ENCODE measurements at places on chromosomes 2 and 18. TPM values are rescaled to one million over a fixed set of nuclear protein-coding genes. Genes with fewer than 3 reads are reported as not detected.
A peak's percentile ranks its signal among the peaks of the same experiment; 100 is the strongest.

GRCh38 chr2:63734510-63734909 is 107.2 kb upstream of the UGP2 start:
- no peak for DNase-seq

DNA sequence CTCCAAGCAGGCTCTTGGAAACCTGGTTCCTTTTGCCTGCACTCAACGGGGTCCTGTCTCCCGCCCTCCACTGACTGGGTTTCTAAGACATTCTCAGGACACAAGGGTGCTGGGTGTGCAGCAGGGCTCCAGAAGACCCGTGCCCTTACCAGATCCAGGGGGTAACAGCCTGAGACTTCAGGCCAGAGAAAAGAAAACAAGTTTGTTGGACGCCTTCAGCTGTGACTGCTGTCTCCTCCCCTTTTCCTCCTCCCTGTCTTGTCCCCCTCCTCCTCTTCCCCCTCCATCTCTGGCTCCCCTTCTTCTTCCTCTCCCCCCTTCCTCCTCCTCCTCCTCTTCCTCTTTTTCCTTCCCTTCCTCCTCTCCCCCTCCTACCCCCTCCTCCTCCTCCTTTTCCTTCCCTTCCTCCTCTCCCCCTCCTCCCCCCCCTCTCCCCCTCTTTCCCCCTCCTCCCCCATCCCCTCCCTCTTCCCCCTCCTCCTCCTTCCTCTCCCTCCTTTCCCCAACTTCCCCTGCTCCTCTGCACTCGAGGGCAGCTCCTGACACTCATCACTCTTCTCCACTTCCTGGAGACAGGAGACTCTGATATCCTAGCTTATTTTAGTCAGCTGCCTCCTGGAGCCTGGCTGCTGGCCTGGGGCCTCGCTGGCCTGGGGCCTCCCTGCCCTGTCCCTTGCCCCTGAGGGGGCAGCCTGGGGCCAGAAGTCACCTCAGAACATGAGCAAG is 12.4 kb downstream of the ADRA2B start:
- DNase-seq: no peak

DNA sequence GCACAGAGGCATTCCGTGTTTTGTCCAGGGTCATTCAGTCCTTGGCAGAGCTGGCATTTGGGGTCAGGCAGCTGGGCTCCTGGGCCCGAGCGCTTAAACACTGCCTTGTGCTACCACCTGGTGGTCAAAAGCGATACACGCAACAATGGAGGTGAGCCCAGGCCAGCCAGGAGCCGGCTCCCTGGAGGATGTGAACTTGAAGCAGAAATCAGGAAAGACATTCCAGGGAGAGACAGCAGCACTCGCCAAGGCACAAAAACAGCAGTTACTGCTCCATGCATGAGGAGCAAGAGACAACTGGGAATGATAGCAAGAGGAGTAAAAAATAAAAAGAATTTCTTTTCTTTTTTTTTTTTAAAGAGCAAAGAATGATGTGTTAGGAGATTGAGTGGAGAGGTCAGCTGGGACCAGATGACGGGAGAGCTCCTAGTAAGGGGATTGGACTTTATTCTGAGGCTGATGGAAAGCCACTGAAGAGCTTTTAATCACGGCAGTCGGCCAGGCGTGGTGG is 20.7 kb downstream of the SCYGR8 start:
- peak; percentile 41 for DNase-seq

DNA sequence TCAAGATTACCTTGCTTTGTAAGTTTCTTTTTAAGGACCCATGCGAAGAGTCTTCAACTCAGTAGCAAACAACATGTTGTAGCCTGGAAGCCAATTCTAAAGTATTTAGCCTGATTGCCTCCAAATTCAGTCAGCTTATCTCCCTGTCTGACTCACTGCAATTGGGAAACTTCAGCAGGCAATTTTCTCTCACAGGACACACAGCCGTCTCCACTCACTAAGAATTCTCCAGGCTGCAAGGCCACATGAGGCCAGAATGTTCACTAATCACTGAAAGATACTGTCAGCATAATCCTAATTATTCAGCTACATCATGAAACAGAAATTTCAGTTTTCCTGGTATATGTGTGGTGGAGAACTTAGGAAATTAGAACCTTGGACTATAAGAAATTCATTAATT is 78.1 kb upstream of the PDE1A start:
- no peak for DNase-seq

DNA sequence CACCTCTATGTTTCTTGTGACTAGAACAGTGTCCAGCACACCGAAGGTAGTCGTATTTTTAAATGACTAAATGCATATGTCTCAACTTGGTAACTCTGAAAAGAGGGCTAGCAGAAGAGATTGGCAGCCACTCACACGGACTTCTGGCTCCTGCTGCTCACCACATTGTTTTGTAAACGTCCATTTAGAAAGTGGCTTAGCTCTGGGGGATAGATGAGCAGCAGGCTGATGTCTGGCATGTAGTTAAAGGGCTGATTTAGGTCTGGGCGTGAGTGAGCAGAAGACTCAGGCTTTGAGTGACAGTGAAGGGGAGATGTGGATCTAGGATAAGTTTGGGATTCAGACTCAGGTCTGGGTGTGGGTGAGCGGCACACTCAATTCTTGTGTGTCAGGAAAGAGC is 372.9 kb upstream of the HS6ST1 start:
- DNase-seq: no peak

GRCh38 chr2:43169099-43169945 is 57.1 kb downstream of the ZFP36L2 start:
- DNase-seq: no peak

DNA sequence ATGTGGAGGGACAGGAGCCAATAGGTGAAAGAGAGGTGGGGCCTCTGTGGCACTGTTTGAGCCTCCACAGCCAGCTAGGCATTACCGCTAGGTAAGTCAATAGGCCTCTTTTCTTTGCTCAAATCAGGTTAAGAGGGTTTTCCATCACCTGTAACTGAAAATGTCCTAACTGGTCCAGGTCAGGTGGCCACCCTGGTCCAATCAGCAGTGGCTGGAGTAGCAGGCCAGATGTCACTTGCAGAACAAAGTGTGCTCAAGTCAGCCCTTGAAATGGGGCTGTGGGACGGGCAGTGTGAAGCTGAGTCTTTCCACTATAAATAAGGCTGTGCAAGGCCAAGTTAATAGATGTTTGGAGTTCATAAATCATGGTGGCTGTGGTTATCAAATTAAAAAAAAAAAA is 20.9 kb downstream of the FBXO36 start:
- DNase-seq: no peak

PLCD4 gene
- polyA plus RNA-seq: 0.30 TPM

ALPP gene
- polyA plus RNA-seq: not detected

MYO1B gene
- 0.99 TPM for polyA plus RNA-seq

GKN2 gene
- not detected for polyA plus RNA-seq
